Stimulated activated CD4-positive, alpha-beta T cell treated with anti-CD3 and anti-CD28 coated beads, TNF-alpha, amount 100 ng/mL, for 1 hour (primary cell): ENCODE measurements at places on chromosomes 5 and 9.

GRCh38 chr9:127987103-127987614 lies 6.4 kb upstream of the EEIG1 start:
- DNase-seq, result no peak

DNA sequence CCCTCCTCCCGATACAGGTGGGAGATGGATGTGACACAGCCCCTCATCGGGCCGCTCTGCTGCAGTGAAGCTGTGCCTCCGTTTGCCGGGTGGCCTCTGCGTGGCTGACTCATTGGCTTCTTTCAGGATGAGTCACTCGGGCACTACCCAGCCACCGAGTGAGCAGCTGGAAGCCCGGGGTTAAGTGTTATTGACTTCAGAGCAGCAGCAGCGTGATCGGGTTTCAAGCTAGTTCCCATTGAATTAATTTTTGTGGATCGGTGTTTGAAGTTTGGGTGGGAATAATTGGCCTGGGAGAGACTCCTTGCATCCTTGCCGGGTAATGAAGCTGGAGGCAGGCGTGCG lies 266.4 kb upstream of the IRX4 start:
- DNase-seq, result no peak

DNA sequence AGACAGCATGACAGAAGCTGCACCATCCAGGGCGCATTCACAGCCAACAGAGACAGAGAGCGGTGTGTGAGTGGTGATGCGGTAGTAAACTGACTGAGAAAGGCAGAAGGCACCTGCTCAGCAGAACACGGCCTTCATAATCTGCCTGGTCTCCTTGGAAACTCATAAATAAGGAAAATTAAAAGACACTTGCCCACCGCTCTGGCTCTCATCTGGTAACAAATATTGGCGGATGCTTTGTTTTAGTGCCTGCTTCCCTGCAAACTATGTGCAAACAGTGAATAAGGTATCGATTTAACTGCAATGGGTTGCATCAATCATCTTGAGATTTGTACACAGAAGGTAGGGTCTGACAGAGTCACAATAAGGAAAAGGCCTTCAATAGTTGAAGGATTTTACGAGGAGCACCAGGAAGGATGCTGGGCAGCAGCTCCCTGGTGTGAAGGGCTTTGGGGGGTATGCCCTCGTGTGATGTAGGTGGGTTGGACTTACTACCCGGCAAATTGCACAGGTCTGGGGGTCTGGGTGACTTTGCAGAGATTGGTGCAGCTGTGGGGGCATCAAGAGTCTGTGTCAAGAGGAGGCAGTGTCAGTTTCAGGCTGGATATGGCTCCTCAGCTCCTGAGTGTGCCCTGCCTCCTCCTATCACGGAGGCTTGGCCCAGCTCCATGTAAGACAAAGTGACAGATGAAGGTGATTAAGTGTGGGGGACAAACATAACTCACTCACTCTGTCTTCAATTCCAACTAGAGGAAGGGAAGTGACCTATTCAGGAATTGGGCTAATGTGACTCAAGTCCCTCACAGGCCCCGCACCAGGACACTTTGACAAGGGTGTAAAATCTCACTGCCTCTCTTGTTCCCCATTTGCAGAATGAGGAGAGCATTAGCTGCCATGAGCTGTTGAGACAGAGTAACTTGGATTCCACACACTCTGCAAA lies 166.7 kb downstream of the ICE1 start:
- no peak for DNase-seq

DNA sequence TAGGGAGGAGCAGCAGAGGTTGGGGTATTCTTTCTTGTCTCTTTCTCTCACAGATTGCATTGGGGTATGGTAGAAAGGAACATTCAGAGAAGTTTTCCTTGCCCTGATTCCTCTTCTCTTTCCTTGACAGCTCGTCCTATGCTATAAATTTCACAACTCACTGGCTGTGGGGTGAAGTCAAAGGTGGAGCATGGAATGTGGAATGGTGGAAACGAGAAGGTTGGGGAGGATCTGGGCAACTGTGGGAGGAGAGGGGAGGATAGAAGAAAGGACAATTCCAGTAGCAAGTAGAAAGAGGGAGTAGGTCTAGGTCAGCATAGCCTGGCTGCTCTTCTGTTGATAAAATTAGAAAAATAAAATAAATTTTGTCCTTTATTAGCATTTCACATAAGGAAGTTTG lies 39.0 kb upstream of the POC5 start:
- no peak for DNase-seq

DNA sequence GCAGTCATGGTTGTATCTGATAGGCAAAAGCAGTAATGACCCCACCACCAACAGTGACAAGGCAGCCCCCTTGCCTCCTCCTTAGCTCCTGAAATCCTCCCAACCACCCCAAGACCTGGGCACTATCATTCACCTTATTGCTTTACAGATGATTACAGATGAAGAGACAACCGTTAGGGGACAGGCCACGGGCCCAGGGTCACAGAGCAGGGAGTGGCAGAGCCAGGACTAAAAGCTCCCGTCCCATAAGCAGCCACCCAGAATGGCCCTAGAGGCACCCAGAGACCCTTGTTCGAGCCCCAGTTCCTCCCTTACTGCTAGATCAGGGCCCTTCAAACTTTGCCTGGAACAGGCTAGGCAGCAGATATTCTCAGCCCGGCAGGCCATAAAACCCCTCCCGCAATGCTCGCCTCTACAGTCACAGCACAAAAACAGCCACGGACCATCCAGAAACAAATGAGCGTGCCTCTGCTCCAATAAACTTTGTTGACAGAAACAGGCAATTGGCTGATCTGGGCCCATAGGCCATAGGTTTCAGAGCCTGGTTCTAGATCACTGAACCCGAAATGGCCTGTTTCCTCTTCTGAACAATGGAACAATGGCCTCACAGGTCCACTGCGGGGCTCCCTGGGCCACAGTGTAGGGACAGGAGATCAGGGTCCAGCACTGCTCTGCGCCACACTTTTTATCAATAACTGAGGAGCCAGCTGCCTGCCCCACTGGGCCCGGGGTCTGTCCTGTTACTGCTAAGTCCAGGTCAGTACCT lies 67.0 kb downstream of the LRSAM1 start:
- DNase-seq, result no peak

DNA sequence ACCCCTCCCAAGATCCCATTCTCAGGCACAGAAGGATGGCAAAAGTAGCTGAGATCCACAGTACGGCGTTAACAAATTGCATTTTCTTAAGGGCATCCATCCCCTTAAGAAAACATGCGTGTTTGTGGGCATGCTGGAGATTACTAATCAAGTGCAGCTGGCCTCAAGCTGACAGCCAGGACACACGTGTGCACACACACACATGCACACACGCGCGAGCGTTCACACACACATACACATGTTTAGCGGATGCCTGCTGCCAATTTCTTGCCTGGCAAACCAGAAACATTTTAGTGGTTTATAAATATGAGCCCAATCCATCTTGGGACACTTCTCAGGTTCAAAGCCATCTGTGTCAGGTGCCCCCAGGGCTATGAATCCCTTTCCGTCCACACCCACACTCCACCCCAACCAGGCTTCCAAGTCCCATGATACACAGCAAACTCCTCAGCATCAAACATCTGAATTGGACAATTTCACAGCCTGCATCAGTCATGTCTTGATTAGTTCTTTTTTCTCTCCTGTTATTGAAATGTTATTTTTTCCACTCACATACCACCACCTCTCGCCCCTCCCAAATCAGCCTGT lies 23.5 kb upstream of the SMIM23 start:
- DNase-seq, result no peak

DNA sequence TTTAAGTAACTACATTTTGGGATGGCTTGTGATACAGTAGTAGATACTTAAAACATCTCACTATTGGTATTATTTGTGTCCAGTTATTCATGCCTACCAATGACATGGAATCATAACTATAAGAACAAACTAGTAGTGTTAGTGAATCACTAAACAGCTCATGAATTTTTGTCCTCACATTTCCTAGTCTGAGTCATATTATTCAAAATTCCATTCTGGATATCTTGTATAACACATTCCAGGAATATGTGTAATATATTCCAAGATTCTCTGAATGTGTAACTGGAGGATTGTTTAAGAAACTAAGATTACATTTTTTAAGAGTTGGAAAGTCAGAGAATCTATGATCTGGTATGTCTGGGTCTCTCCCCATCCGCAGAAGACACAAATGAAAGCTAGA lies 565.3 kb upstream of the ZNF608 start:
- DNase-seq, result no peak

DNA sequence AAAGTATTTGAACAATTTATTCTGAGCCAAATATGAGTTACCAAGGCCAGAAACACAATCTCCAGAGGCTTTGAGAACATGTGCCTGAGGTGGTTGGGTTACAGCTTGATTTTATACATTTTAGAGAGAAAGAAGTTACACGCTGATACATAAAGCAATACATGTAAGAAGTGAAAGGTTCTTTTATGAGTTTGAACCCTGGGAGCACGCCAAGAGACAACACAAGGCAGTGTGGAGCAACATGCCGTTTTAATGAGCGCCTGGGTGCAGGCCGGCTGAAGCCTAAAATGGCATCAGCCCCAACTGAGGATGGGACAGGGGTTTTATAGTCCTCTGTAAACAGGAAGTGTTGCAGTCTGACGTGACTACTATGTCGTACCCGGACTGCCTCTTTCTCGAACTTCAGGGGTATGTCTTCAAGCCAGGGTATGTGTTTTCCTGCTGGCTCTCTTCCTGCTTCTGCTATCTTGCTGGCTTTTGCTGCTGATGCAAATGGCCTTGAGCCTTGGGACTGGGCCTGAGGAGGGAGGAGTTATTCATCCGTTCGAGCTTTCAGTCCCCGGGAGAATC lies 193.7 kb downstream of the CYLC2 start:
- DNase-seq, result no peak

GRCh38 chr9:130627051-130627450 lies 37.3 kb upstream of the PRDM12 start:
- DNase-seq, result no peak

DNA sequence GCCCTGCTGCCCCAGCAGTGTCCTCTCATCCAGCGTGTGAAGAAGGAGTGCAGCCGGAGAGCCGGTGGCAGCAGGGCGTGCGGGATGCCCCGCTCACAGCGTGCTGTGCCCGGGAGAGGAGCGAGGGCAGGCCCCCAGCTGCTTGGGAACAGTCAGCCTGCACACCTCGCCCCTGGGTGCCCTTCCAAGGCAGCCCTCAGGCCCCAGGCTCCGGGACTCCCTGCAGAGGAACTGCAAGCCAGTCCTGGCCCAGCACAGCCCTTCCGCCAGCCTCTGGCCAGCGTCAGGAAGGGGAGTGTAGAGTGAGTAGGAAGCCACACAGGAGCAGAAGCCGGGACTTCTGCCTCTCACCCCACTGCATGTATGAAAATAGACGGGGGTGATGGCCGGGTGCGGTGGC lies 43.5 kb downstream of the ADAMTS2 start:
- no peak for DNase-seq

DNA sequence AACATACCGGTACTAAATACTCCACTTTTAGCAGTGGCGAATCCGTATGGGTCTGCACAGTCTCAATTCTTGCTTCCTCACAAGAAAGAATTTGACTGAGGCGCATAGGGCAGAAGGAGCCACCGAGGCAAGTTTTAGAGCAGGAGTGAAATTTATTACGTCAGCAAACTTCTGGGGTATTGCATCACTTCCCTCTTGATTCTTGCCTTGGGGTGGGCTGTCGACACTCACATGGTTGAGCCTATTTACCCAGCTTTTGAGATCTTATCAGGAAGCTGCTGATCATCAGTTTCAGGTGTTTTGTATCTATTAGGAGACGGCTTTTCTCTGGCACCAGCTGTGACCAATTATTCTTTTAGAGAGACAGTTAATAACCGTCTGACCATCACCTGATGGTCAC lies 111.5 kb upstream of the CCNH start:
- no peak for DNase-seq

DNA sequence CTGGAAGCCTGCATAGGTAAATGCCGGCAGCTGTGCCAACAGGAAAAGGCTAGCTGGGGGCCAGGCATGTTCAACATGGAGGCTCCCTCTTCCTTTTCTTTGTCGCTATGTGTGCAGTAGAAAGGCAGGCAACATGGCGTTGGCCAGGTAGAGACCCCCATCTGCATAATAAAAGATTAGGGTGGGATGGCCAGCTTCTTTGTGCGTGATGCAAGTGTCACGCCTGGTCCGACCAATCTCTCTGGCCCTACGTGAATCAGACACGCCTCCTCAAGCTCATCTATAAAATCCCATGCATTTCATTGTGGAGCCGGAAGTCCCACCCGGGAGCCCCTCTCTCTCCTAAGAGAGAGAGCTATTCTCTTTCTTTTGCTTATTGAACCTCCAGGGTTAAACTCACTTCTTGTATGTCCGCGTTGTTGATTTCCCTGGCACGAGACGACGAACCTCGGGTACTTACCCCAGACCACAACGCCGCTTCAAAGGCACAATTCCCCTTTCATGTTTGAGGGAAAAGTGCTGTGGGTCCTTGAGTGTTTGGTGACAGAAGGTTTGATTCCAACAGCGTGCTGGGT lies 25.0 kb upstream of the C5orf47 start:
- no peak for DNase-seq

DNA sequence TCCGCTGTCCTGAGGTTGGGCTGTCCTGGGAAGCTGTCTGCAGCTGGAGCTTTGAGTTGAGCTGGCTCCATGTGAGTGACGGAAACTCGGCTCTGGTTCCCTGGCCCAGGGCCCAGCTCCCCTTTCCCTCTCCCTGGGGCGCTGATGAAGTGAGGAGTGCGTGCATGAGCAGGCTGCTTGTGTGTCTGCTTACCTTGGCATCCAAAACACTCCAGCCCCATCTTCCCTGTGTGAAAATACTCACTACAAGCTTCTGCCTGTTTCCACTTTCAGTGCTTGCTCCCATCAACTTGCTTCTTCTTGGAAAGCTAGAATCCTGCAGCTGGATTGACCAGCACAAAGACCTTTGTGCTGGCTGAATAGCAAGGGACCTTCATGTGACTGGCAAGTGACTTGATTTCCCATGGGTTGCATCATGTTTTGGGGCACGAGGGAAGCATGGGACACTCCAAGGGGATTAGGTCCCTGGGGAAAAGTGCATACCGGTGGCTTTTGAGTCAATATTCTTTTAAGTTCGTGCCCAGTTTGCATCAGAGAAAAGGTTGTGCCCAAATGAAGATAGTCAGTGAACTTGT lies 198.1 kb downstream of the GADD45G start:
- no peak for DNase-seq

- DNase-seq, result no peak
Observed at GRCh38 chr9:95756986-95757385, 118.5 kb upstream of the ERCC6L2 start.

DNA sequence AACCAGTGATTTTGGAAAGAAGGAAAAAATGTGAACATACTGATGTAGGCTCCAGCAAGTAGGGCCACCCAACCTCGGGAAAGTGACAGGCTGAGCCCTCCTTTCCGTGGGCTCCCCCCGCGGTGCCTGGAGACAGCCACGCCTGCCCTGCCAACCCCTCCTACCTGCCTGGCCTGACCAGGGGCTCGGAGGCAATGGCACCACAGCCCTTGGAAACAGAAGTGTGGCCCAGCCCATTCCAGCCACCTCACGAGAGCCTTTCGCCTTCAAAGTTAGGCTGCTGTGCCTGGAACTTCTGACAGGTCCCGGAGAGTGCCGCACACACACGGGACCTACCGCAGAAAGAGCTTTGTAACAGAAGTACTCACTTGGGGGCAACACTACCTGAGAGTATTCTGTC lies 49.5 kb upstream of the LRRC14B start:
- no peak for DNase-seq
